ENCODE measurements at places on chromosomes 16 and 17.

DNA sequence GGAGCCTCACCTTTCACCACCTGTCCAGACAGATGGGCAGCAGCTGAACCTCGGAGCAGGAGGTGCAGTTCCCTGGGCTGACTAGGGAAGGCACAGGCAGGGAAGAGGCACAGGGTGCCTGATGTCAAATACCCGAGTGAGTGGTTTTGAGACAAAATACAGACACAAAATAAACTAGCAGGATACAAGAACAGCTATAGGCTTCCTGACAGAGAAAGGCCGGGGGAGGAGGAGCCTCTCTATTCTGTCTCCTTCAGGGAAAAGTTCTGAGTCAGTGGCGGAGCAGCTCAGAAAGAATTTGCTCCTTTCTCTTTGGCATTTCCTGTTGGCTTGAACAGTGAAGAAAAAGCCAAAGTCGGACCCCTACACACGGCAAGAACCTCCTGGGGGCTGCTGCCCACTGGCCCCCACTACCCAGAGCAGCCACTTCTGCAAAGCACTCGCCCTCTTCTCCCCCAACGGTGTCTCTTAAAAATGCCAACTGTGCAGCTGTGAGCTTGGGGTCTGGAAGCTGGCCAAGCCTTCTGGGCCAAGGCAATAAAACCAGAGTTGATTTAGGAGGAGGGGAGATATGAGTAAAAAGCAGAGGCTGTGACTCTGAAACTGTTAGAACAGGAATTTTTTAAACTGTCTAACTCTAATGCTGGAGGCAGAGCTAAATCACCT is 14.4 kb upstream of the FAAP100 start:
- peak; percentile 2 for DNase-seq

GRCh38 chr17:15309793-15310192 is 31.6 kb downstream of the TEKT3 start:
- no peak for DNase-seq

DNA sequence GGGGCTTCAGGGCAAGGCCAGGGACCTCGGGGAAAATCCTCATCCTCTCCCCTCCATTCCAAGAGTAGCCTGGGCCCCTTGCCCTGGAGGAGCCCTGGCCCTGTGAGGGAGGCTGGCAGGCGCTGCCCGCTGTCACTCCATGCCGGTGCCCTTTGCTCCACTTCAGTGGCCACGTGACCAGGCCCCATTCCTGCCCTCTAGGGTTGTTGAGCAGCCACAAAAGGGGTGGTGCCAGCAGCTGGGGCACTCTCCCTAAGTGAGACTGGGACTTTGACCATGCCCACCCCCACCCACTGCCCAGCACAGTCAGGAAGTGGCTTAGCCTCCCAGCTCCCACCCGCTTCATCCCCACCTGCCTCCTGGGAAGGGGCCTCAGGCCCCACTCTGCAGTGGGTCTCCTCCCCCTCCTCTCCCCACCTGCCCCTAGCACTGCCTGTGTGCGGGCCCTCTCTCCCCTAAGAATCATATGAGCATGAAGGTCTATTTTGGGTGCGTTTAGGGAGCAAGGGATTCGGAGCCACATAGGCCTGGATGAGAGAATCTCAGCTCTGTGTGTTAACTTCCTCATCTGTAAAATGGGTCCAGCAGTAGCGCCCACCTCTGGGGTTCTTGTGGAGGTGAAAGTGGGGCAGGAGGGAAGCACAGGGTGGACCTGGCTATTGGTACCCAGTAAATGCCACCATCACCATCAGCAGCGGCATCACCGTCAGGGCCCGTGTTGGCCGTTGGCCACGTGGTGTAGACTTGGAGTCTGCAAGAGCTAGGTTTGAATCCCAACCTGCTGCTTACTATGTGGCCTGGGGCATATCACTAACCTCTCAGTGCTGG is 7.2 kb downstream of the PDK2 start:
- no peak for DNase-seq

- no peak for DNase-seq
Observed at GRCh38 chr16:11224894-11225676, 30.9 kb downstream of the SOCS1 start.

DNA sequence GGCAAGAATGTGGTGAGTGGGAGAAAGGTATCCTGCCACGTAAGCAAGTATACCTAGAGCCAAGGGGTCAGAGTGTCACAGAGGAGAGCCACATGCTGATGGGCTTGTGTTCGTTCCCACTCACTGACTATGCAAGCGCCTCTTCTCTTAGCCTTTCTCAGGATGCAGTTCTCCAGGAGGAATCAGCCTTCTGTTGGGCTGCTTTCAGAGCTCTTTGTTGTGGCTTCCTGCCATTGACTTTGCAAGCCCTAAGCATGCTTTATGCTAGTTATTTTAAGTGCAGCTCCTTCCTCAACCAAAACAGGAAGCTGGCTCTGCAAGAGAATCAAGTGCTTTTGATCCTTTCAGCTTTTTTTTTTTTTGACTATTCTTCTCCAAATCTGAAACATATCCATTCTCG is 66.6 kb downstream of the SIAH1 start:
- no peak for DNase-seq

Measured in amygdala (tissue), 56 donors.